ENCODE measurements at places on chromosomes 13 and 19.

DNA sequence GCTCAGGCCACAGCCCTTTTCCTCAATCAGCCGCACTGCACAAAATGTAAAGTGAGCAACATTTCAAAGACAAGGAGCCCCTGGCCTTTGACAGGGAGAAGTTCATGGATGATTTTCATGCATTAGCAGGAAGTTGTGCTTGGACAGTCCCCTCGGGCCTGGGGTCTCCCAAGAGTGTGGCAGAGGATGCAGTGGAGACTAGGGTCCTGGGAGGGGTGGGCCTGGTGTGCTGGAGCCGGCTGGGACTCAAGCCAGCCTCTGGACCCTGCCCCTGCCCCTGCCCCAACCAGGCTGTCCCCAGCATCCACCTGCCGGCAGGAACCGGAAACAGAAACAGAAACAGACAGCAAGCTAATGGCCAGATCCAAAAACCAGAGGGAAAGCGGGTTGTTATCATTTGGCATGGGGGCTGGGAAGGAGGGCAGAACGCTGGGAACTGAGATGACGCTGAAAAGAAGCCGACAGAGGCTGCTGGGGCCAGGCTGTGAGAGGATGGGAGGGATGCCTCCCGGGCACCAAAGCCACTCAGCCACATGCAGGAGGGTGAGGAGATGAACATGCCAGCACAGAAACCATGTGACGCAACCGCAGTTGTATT, 2.3 kb downstream of the GAS6 start:
- no peak for DNase-seq

DNA sequence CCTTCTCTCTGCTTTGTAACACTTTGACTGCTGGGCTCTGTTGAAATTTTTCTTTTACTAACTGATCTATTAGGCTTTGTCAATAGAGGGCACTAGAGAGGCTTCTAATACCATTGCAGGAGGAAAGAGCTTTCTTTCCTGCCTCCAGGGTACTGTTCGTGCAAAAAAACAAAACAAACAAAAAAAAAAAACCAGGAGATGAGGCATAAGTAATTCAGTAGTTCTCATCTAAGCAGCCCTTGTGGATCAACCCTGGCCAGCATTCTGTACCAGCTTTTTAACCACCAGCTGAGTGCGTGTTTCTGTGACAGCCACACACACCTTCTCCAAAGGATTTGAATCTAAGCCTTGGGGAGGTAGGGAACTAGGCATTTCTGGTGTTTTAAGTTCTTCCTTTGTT, 1707.6 kb upstream of the SLC10A2 start:
- DNase-seq = no peak

- no peak for DNase-seq
Measured at GRCh38 chr19:55554741-55555152, 9.4 kb upstream of the SBK3 start.

- DNase-seq = no peak
Measured at GRCh38 chr19:48244281-48244680, 11.4 kb downstream of the CARD8 start.

- DNase-seq = peak; percentile 57
Measured at GRCh38 chr13:43316946-43317353, 293.6 kb downstream of the DNAJC15 start.

DNA sequence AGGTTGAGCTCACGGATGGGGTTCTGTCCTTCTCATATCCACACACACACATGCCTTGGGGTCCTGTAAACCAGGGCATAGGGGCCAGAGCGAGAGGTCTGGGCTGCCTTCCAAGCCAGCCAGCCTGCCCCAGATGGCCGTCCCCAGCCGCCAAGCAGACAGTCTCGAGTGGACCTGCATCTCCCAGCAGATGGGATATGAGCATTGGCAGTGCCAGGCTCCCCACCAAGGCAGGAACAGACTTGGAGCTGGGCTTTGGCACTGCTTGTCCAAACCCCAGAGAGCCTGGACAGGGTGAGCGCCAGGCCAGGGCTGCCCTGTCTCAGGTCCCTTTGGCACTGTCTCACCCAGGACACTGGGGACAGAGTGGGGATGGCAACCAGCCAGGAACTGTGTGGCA, 130.4 kb downstream of the DPF1 start:
- DNase-seq = no peak

- no peak for DNase-seq
Measured at GRCh38 chr19:57227502-57227901, 3.3 kb upstream of the AURKC start.

DNA sequence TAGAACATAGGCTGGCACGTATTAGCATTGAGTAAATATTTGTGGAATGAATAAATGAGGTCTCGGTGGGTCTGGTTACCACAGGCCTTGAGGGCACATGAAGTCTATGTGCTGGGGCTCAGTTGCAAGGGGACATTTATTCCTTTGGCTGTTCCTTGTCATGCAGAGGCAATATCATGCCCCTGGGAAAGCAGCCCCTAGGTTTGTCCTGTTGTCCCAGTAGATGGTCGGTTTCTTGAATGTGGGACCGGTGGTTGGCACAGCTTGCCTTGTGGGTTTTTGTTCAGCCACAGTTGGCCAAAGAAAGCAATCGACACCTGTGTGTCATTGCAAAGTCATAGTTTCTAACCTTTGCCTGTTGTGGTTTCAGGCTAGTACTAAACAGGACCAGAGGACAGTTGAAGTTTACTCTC, 24.7 kb upstream of the GPR183 start:
- no peak for DNase-seq

- no peak for DNase-seq
Measured at GRCh38 chr13:20720499-20720898, 17.0 kb downstream of the IL17D start.

- no peak for DNase-seq
Measured at GRCh38 chr13:109785141-109785891, 1.1 kb downstream of the IRS2 start.

GRCh38 chr13:87923753-87924152, 252.6 kb downstream of the SLITRK5 start:
- no peak for DNase-seq

DNA sequence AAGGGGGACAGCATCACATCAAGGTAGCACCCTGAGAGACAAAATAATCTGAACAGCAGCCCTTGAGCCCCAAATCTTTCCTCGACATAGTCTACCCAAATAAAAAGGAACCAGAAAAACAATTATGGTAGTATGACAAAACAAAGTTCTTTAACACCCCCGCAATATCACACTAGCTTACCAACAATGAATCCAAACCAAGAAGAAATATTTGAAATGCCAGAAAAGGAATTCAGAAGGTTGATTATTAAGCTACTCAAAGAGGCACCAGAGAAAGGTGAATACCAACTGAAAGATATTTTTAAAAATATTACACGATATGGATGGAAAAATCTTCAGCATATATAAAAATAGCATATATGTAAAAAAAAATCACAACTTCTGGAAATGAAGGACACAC, 252.9 kb upstream of the SLITRK6 start:
- no peak for DNase-seq

DNA sequence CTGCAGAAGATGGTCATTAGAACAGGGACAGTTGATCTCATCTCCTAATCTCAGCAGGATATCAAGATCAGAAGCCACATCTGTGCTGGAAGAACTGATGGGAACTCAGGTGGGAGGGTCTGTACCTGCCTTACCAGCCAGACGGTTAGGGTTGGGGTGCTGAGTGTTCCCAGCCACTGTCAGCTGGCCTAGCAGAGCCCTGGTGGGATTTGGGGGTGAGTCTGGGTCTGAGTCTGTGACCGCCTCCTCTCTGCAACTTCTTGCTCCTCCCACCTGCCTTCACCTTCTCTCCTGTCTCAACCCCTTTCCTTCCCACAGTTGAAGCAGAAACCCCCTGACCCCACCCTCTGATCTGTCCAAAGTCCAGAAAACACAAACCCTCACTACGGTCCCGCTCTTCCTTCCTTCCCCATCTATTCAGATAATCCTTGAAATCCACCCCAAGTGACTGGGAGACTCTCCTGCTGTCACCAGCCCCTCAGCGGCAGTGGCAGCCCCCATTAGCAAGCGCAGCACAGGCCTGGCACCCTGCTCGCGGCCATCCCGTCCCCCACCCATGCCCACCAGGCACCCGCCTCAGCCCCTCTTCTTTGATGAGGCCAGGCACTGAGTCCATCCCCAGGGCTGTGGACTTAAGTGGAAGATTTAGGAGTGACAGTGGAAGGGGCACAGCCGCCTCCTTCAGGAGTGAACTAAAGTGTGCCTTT, 91.9 kb upstream of the GPR183 start:
- no peak for DNase-seq

GRCh38 chr13:53415135-53415534, 386.5 kb downstream of the OLFM4 start:
- DNase-seq = no peak

GRCh38 chr19:58150328-58150921, at the start of gene ZNF329:
TSS of gene ZNF329 (minus strand) at chr19:58150789. CDS start at chr19:58129503, 21,286 bp downstream.
- DNase-seq = peak; percentile 52

- peak; percentile 57 for DNase-seq
Measured at GRCh38 chr19:48644839-48645619, 958 bp downstream of the CA11 start.

GRCh38 chr19:42343344-42344110, 18.1 kb downstream of the MEGF8 start:
- no peak for DNase-seq

DNA sequence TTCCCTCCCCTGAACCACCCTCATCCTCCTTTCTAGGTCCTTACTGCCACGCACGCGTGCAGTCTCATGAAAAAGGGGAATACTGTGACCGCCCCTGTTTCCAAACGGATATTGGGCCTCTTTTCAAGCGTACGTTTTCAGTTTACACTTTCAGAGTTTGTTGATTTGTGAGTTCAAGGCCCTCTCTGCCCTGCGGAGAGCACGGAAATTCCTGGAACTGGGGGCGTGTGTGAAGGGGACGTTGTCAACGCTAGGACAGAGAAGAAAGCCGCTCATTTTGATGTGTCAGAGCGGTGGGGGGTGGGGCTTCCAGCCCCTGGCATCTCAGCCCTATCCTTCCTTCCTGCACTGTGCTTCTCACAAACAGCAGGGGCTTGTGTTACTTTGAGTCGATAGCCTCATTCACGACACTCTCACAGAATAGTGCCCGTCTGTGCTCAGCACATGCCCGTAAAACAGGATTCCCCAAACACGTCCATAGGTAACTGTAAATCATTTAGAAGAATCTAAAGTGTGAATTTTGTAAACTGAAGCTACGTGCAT, 137.6 kb upstream of the PEG3 start:
- no peak for DNase-seq

- no peak for DNase-seq
Measured at GRCh38 chr13:43303033-43303729, 279.8 kb downstream of the DNAJC15 start.

DNA sequence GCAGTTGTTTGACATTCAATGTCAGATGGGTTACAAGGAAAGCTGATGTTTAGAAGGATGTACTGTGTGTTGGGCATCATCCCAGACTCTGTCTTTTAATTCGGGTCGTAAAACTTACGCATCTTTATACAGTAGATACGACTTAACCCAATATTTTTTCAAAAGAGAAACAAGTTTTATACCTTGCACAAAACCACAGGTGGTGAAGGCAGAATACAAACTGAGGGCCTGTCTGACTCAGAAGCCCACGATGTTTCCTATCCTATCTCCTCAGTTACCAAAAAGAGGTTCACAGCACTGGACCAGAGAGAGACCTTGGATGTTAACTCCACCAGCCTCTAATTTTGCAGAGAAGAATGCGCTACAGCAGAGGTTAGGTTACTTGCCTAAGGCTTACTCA, 477.0 kb downstream of the FOXO1 start:
- no peak for DNase-seq

- DNase-seq = no peak
Measured at GRCh38 chr19:50252111-50252886, 48.9 kb downstream of the MYH14 start.

DNA sequence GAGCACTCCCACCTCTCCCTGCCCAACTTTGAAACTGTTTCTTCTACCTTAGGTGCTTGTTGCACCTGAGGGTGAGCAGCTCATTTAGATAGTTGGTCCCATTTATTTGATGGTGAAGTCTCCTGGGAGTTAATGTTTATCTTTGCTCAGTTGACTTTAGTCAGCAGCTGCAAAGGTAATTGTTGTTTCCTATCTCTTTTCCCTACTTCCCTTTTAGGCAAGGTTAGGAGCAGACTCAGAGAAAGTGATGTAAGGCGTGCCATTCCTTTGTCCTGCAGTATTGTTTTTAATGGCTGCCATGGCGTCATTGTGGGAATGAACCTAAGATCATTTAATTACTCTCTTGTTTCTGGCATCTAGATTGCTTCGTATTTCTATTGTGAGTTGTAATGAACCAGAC, 11.6 kb downstream of the AKAP11 start:
- no peak for DNase-seq

- no peak for DNase-seq
Measured at GRCh38 chr13:106712381-106712780, 144.4 kb upstream of the ARGLU1 start.

DNA sequence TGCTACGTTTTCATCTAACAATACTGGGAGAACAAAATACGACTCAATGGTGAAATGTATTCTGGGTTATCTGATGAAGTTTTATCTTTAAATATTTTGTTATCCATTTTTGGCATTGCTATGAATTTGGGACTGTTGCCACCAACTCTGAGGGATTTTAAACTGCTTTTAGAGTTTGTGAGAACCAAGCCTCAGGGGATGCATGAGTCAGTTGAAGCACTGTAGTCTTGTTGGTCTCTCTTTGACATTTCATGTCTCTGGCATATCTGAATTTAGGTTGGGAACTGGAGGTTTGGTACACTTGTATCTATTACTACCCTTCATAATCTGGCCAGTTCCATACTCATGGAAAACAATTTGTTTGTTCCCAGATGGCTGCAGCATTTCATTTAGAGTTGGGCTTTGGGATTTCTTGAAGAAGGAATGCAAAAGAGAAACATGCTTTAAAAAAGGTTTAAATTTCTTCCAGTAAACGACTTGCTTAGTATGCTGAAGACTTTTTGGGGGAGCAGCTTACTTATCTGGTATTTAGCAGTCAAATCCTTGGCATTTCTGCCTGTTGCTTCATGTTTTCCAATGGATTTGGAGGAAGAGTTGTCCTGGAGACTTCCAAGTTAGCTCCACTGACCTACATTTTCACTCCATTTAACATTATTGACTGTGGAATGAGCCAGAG, 28.9 kb downstream of the ARHGEF7 start:
- no peak for DNase-seq

- DNase-seq = no peak
Measured at GRCh38 chr19:40718774-40719391, 2.0 kb downstream of the ITPKC start.

DNA sequence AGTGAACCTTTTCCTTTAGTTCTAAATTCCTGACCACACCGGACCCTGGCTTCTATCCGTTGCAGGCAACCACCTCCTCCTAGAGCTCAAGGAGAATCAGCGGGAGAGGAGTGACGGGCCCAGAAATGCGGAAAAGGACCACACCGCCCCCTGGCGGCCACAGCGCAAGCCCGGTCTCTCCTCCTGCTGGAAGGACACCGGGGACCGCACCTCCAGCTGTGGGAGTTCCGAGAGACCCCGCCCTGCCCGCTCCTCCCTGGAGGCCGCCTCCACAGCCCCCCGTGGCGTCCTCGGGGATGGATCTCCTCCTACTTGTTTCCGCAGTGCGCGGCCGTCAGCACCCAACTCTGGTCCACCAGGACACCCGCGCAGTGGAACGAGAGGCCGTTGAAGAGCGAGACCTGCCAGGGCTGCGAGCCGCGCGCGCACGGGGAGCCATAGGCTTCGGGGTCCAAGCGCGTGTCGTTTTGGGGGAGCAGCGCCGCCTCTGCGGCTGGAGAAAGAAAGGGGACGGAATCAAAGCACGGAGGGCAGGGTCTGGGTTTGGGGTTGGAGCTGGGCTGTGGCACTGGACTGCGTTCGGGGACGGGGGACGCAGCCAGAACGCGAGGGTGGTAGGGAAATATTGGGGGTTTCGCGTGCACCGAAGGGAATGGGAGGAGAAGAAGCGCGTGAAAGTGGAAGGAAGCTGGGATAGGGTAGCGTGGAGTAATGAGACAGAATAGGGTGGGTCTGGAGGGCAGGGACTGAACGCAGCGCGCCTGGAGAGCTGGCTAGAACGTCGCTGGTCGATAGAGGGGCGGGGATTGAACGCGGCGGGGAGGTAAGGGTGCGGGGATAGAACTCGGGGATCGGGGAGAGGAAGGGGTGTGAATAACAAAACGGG, 2.5 kb downstream of the KLK10 start:
- DNase-seq = peak; percentile 28

Measured in hypothalamus (tissue), 51 donors.